Jurkat, Clone E6-1 (cell line): ENCODE measurements at places on chromosomes 13 and 19.

- DNase-seq, result no peak
These were observed 15.4 kb downstream of the FARP1 start for GRCh38 chr13:98158172-98158899.

DNA sequence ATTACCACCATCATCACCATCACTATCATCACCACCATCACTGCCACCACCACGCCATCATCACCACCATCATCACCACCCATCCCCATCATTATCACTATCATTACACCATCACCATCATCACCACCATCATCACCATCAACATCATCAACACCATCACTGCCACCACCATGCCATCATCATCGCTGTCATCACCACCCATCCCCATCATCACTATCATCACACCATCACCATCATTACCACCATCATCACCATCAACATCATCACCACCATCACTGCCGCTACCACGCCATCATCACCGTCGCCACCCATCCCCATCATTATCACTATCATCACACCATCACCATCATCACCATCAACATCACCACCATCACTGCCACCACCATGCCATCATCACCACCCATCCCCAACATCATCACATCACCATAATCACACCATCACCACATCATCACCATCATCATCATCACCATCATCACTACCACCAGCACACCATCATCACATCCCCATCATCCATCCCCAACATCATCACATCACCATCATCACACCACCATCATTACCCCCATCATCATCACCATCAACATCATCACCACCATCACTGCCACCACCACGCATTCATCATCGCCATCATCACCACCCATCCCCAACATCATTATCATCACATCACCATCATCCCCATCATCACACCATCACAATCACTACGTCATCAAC, 61.7 kb downstream of the TUBGCP3 start:
- no peak for DNase-seq

DNA sequence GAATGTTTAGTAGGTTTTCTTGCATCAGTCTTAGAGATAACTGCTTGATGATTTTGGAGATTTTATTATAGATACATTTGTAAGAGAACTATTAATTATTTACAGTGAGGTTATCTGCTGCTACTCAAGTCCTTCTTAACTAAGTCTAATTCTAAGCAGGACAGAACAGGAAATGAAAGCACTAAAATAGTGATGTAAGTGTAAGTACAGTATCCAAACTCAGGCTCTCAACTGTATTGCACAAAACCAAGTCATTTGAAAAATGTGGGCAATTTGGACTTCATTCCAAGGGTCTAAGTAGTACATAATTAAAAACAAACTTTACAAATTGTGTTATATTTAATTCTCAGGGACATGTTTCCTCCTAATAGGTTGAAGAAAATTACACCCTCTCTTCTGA, 417.1 kb downstream of the ITGBL1 start:
- no peak for DNase-seq

DNA sequence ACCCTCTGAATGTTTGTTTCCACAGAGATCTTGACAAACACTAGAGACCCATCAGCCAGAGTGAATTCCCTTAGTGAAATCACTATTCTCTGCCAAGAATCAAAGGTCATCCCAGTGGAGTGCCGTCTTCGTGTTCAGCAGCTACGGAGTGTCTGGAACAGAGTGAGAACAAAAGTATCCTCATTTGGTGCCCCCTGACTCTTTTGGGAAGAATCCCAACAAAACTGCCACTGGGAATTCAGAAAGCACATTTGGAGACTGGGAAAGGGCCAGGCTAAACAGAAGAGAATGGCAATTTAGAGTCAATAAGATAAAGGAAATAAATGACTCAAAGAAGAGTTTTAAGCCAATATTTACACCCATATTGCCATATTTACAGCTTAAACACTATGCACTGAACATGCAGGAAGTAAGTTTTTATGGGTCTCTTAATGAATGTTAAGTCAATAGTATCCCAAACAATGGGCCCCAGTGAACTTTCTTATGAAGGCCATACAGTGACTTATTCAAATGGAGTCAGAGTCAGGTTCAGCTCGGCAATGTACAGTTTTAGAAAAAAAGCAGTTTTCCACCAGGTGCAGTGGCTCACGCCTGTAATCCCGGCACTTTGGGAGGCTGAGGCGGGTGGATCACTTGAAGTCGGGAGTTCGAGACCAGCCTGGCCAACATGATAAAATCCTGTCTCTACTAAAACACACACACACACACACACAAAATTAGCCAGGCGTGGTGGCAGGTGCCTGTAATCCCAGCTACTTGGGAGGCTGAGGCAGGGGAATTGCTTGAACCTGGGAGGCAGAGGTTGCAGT, 392.6 kb downstream of the KLF5 start:
- no peak for DNase-seq

- no peak for DNase-seq
These were observed 324.1 kb upstream of the PCDH9 start for GRCh38 chr13:67554286-67554685.

DNA sequence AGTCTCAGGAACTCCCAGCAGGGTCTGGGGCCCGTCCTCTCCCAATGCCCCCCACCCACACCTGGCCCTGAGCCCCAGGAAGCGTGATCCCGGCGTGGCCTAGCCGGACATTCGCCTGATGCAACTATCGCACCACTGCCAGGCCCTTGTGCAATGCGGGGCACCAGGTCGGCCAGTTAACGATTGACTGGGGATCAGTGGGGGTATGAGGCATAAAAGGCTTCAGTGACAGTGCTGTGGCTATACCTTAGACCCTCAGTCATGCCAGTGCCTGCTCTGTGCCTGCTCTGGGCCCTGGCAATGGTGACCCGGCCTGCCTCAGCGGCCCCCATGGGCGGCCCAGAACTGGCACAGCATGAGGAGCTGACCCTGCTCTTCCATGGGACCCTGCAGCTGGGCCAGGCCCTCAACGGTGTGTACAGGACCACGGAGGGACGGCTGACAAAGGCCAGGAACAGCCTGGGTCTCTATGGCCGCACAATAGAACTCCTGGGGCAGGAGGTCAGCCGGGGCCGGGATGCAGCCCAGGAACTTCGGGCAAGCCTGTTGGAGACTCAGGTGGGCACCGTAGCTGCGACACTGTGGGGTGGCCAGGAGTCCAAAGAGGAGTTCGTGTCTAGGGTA, at the start of gene ANGPTL8:
TSS of gene ANGPTL8 (plus strand) at position 243 of the 624 bp plus-strand sequence. CDS start at position 262, 19 bp downstream.
- DNase-seq, result no peak

GRCh38 chr13:33108620-33109019, 92.4 kb downstream of the KL start:
- no peak for DNase-seq

GRCh38 chr19:45529420-45529785, 22.1 kb downstream of the VASP start:
- no peak for DNase-seq

DNA sequence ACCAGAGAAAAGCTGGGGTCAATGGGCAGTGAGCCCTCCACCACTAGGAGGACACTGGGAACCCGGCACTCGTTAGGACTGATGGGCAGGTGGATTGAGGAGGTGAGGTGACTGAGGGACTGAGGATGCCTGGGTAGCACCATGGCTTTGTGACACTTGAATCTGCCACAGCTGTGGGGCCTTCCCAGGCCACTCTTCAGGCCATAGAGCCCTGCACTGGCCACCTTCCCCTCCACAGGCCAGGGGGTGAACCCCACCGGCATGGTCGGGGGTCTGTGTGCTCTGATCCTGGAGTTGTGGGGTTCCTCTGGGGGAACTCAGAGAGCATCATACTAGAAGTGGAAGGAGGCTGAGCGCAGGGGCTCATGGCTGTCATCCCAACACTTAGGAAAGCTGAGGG, 423.5 kb downstream of the ZNF536 start:
- no peak for DNase-seq

GRCh38 chr19:5080030-5080654, 111.2 kb downstream of the KDM4B start:
- DNase-seq, result no peak

DNA sequence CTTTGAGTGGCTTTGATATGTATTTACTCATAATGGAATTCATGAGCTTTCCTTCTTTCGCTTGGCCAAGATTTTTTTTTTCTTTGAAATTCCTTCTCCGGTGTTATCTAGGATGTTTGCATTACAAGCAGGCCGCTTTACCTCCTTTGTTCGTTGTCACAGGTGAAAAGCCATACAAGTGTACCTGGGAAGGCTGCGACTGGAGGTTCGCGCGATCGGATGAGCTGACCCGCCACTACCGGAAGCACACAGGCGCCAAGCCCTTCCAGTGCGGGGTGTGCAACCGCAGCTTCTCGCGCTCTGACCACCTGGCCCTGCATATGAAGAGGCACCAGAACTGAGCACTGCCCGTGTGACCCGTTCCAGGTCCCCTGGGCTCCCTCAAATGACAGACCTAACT, 16.7 kb downstream of the KLF5 start:
- DNase-seq, result no peak

GRCh38 chr13:59274958-59275727, 888.6 kb downstream of the DIAPH3 start:
- no peak for DNase-seq

GRCh38 chr13:100381595-100382224, 206.9 kb downstream of the GGACT start:
- DNase-seq, result no peak

GRCh38 chr19:12953138-12953798, 3.8 kb downstream of the GADD45GIP1 start:
- no peak for DNase-seq

DNA sequence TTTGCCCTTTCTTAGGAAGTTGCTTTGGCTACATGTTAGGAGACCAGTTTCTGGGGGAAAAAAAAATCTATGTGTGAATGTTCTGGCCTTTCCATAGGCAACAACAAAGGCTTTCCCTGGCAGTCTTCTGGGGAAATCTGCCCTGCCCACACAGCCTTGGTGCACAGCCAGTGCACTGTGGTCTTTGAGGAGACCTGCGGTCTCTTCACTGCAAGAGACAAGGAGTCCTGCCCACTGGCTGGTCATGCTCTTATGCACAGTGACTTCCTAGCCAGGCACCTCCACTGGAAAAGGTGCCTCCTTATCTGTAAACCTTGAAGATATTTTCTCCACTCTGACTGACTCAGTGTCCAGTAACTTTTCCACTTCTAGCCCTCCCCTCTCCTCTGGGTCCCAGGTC, 155.1 kb downstream of the SUCLA2 start:
- DNase-seq, result no peak

GRCh38 chr19:5182751-5183150, 157.9 kb downstream of the PTPRS start:
- DNase-seq, result no peak

DNA sequence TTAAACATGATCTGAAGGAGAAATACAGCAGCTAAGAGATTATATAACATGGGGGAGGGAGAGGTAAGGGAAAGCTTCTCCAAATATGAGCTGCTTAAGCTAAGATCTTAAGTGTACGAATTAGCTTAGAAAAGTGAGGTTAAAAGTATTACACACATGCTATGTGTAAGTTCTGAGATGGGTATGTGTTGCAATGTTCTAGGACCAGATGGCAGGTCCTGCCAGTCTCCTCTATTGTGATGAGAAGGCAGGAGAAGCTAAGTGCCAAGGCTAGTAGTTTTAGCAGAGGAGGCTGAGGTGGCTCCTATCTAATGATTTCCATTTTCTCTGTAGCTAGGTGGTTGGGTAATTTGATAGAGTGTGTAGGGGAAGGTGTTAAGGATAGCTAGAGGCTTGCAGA, 57.6 kb downstream of the MICU2 start:
- DNase-seq, result no peak

DNA sequence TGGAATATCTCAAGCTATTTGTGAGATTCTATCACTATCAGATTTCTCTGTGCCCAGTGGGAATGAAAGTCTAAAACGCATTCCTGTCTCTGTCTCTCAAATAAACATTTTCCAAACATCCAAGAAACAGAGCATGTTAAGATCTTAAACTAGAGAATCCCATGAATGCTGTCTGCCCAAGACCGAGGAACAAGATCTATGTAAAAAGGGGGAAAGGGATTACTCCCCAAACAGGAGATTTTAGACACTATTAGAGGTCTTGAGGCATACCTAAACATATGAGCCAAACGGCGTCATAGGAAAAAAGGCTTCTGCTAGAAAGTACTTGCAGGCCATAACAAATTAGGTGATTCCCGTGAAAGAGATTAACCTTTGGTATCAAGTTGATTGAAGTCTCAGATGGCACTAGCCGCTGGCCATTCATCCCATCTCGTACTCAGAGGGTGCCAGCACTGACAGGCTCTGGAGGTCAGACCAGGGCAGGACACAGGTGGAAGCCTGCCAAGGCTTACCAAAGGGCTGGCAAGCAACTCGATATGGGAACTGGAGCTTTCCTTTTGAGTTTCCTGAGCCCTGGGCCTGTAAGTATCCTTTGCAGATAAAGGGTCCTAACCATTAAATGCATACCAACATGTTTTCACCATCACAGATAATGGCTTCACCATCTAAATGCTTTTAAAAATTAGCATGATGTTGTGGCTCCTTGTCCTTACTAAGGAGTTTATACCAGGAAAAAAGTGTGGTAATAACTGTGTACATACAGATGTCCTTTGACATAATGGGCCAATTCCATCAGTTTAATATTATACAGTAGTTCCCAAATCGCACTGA, 225.2 kb downstream of the FOXO1 start:
- DNase-seq, result no peak

- DNase-seq, result no peak
These were observed 14.9 kb upstream of the KIR3DL3 start for GRCh38 chr19:54709212-54709948.

- peak; percentile 72 for DNase-seq
These were observed 1.3 kb downstream of the IZUMO1 start for GRCh38 chr19:48745208-48745995.

DNA sequence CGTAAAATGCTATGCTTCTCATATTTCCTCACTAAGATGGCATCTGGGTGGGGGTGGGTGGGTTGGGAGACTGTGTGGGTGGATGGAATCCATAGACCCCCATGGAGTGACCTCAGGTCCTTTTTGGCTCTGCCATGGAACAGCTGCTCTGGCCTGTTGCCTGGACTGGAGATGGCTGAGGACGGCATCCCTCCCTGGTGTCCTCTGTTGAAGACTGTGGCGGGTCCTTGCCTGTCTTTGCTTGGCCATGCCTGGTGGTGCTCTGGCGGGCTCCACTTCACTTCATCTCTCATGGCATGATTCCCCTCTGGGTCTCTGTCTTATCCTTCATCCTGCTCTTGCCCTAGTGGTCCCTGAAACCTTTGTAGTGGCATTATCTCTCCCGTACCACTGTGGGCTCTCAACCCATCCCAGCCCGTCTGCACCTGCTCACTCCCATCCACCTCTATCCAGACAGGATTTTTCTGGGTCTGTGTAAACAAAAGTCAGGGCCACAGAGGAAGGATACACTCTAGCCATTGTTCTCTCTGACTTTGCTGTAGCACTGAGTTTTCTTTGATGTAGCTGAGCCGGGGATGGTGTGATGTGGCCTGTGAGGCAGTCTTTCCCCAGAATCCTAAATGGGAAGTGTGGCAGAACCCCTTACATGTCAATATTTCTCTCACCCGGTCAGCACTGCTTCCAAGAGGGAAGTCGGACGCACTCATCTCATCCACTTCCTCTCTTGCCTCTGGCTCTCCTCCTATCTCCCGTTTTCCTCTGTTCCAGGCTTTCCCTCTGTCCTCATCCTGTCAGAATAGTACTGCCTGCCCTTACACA, 36.1 kb downstream of the WDFY2 start:
- DNase-seq, result no peak

- DNase-seq, result no peak
These were observed 1884.3 kb upstream of the PCDH20 start for GRCh38 chr13:63299866-63300394.
